Skin of body (tissue), 3 donors: ENCODE measurements at places on chromosomes 7 and 10.
A peak's percentile ranks its signal among the peaks of the same experiment; 100 is the strongest.

- no peak for DNase-seq
These were observed 51.7 kb upstream of the FZD1 start for GRCh38 chr7:91212582-91212981.

DNA sequence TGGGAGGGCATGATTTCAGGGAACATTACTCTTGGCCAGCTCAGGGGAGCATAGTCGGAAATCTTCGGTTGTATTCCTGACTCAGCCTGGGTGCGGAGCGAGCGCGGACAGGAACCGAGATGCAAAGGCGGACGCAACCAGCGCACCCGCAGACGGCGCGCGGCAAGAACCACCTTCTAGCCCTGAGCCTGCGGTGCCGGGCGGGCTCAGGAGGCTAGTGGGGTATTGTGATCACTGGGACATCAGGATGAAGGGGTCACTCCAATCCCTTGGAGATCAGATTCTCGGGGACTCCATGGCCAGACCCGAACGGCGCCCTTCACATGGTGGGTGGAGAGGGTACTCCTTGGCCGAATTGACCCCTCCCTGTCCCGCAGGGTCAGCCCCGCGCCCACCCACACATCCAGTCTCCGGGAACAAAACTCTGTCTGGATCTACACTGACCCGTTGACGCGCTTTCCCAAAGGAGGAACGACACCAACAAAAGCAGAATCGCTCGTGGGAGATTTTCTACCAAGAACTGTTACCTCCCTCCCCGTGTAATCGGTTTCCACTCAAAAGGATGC, 730.5 kb downstream of the ZWINT start:
- DNase-seq, result no peak

GRCh38 chr10:13759168-13759567, 172.4 kb downstream of the PRPF18 start:
- DNase-seq, result no peak

DNA sequence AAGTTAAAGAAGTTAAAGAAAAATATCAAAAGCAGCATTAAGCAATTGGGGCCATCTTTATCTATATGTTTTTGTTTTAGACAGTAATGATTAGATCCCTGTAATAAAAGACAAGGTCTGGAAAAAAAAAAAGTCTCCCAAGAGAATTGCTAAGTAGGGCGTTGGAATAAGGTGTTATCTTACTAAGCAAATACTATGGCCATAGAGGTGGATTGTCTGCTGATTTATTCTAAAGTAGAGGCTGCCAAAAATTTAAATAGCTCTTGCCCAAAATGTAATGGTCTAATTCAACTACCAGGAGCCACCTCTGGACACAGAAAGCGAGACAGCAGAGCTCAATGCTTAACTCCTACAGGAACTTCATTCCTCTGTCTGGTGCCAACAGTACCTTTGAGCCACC, 71.6 kb downstream of the HERPUD2 start:
- no peak for DNase-seq

GRCh38 chr7:142690554-142691182, 58.6 kb upstream of the PRSS1 start:
- DNase-seq, result no peak

DNA sequence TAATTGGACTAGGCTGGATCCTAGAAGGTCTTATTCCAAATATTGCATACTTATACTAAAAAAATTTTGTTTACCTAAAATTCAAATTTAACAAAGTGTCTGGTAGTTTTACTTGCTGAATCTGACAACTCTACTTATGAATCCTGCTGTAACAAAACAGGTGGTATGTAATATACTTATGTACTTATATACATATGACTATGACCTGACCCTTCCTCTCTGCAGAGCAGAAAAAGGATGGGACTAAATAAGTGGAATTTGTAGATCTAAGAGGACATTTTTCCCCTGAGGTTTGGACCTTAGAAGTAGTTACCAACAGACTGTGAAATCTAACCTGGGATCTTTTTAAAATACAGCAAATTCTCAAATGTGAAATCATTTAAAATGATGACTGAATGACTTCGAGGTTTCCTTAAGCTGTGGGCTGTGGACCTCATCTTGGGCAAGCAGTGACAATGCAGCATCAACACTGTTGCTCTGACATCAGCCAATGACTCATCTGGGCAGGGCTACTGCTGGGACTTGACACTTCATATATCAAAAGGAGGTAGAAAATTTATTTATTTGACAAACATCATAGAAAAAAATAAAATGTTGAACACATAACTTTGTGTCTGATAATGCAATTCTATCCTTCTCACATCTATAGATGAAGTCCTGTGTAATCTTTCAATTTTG, 73.6 kb downstream of the RELN start:
- no peak for DNase-seq

DNA sequence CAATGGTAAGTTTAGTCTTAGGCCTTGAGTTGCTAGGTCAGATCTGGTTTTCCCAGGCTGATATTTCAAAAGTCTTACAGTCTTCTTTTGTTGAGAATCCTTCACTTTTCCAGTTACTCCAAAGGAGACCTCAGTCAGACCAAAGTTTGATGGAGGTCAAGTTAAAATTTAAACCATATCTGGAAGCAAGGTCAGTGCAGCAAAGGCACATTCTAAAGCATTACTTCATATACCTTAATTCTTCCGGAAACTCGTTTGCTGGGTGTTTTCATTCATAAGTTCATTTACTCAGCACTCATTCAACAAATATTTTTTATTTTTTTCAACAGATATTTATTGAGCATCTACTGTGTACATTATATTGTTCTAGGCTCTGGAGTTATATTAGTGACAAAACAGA, 403.0 kb upstream of the LRGUK start:
- DNase-seq, result no peak

DNA sequence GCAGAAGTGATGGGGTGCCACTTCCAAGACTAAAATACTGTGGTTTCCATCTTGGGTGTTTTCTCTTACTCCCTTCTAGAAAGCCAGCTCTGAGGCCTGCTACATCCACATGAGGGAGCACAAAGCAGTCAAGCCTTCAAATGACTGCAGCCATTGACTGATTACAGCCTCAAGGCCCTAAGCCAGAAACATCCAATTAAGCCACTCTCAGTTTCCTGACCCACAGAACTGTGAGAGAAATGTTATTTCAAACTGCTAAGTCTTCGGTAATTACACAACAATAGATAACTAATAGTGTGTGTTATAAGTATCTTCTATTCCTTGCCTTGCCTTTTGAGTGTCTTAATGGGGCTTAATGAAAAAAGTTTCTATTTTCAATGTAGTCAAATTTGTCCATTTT, 24.8 kb downstream of the BRAF start:
- no peak for DNase-seq

DNA sequence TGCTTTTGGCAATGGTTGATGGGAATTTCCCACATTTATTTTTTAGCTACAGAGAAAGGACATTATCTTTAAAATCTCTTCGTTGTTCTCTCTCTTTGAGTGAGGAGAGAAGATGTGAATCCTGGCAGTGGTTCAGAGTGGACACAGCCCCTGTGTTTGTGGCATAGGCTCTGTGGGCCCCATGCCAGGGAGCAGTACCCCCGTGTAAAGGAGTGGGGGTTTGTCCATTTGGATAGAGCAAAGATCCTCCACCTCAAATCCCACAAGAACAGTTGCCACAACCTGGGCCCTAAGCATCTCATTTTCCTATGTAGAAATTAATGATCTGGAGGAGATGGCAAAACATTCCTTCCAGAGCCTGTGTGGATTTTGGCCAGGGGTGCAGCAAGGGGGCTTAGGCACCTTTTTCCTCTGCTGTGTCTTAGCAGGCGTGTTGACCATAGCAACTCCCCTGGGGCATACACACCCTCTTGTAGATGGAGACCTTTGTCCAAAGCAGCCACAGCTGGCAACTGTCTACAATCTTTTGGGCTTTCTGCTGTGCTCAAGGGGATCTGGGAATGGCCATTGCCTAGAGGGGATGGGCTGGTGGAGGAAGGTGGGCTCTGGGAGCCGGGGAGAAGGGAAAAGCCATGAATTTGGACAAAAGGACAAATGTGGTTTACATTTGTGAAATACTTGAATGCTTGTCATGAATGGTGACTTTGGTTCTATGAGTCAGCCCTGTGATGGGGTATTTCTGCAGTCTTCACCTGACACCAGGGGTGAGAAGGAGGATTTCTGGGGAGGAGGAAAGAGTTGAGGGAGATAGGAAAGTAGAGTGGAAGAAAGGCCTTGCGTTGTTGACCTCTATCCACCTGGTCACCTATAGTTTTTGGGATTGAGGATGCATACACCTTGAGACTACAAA, 92.0 kb downstream of the TCF7L2 start:
- DNase-seq, result no peak

DNA sequence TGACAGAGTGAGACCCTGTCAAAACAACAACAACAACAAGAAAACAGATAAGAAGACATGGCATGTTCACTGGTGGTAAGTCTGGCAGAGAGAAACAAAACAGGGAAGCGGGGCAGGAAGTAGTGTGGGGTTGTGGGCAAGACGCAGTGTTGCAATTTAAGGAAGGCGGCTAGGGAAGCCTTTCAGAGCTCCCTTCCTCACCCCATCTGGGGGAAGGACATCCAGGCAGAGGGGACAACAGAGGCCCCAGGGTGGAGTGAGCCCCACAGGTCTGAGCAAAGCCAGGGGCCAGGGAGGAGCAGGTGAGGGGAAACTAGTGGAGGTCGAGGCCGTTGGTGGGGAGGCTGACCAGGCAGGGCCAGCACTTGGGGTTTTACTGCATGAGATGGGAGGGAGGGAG, 16.8 kb downstream of the LAT2 start:
- DNase-seq, result no peak

GRCh38 chr10:132826524-132827422, 40.8 kb upstream of the NKX6-2 start:
- DNase-seq, result no peak

DNA sequence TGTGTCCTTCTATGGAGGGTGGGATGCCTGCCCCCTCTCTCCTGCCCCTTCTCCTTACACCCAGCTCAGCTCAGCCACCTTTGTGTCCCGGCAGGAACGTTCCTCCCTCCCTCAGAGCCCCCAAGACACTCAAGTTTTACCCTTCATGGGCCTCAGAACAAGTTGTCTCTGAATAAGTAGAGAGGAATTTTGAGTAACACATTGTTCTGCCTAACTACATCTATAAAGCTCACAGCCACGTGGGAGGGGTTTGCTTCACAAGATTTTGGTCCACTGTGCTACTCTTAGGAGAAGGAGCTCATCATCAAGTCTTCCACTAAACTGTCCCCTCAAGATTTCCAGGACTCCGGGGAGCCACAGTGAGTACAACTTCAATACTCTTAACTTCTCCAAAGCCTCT, 51.6 kb upstream of the ZNF32 start:
- peak; percentile 24 for DNase-seq

DNA sequence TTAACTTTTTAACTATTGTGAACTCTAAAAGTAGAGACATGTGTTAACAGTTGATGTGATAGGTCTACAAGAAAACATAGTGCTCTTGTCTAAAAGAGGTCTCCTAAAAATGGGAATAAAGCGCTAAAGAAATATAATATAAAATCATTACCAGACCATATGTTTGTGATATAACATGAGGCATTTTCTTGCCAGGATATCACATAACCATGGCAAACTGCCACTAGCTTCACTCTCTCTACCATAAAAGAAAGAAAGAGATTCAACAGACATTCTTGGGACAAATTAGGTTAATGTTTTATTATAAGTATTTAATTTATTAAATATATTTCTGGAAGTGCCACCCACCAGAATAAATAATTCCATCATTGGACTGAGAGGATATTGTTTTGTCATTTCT, 115.0 kb downstream of the TMEM26 start:
- DNase-seq, result peak; percentile 80

GRCh38 chr7:105156731-105157130, 142.7 kb downstream of the KMT2E start:
- DNase-seq, result no peak

- no peak for DNase-seq
These were observed 461.0 kb downstream of the KIF20B start for GRCh38 chr10:90162271-90162853.

DNA sequence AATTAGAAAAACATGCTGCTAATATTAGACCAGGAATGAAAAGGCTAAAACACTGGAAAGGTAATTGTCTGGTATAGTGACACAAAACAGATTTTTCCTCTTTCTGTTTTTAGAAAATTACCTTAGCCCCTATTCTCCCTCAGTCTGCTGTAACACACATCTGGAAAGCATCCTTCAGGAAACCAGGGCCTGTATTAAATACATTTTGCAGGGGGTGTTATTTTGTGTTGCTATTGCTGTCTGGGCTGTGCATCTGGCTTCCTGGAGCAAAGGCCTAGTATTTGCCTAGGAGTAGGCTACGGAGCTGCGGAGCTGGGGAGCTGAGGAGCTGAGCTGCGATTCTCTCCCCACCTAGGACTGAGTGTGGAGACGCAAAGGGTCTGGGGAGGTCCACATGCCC, 169.3 kb downstream of the GFRA1 start:
- DNase-seq, result no peak

DNA sequence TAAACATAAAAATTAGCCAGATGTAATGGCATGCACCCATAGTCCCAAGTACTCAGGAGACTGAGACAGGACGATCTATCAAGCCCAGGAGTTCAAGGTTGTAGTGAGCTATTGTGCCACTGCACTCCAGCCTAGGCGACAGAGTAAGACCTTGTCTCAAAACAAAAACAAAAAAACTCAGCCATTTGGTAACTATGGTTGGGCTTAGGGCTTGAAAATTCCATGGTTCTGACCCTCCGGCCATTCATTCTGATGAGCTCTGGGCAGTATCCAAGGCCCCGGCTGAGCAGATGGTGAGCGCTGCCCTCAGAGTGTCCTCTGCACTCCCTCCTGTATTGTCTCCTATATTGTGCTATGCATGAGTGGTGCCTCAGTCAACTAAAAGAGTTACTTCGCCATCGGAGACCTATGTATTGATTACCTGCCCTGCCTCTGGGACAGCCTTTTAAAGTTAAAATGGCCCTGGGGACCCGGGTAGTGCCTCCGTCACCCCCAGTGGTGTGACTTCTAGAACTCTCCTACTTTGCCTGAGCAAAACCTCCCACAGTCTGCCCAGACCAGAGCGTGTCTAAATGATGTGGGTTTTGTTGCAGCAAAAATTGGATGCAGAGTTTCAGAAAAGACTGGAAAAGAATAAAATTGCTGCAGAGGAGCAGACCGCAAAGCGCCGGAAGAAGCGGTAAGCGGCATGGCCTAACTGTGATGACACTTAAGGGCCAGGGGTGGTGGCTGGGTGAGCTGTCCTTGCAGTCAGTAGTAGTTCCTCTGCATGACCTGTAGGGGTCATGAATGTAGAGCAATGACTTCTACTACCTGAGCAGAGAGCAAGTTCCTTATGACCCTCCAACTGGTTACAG, 8.1 kb downstream of the PRKRIP1 start:
- DNase-seq, result no peak

DNA sequence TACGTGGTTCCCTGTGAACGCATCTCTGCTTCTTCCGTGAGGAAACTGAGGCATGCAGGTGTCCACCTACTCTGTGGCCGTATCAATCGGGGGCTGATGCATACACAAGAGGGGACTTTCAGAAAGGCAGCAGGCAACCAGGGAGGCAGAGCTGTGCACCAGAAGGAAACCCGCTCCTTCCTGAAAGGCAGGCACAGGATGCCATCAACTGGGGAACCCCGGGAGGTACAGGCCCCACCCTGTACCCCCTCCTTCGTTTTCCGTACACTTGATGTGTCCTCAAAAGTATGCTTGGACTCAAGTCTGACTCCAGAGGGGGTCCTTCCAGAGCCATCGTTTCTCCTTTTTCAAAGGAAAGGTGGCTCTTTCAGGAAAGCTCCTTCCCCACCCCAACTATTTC, 59.5 kb downstream of the ASB13 start:
- DNase-seq, result no peak

GRCh38 chr10:47195274-47195885, 104.6 kb upstream of the GDF10 start:
- DNase-seq, result peak; percentile 4
